ENCODE measurements at places on chromosomes 3 and 15.

DNA sequence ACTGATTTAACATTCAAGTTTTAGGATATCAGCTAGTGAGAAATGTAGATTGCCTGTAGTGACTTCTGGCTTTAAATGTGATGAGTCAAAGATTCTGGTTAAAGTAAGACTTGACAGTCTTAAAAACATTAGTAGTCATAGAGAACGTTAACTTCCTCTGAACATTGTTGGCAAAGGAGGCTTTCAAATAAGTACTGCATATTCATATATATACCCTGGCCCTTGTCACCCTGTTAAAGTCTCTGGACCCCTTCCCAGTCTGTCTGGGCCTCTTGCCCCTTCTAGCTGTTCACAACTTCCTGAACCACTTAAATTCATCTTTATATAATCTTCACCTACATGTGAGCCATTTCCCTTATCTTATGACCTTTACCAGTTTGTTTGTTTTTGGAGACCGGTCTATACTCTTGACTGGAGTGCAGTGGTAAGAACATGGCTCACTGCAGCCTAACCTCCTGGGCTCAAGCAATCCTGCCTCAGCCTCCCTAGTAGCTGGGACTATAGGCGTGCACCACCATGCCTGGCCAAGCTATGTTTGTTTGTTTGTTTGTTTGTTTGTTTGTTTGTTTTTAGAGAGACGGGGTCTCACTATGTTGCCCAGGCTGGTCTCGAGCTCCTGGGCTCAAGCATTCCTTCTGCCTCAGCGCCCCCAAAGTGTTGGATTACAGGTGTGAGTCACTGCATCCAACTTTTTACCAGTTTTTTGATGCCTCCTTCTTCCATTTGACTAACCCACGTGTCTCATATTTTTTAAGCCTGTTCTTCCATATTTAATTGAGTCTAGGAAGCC, 64.4 kb upstream of the CRTC3 start:
- no peak for DNase-seq
- H3K36me3 ChIP-seq = peaks cover 82% of the 10 kb centered on the region
- no peak overlapping the region for H3K4me3 ChIP-seq
- H3K4me1 ChIP-seq = peaks cover 38% of the 10 kb centered on the region

DNA sequence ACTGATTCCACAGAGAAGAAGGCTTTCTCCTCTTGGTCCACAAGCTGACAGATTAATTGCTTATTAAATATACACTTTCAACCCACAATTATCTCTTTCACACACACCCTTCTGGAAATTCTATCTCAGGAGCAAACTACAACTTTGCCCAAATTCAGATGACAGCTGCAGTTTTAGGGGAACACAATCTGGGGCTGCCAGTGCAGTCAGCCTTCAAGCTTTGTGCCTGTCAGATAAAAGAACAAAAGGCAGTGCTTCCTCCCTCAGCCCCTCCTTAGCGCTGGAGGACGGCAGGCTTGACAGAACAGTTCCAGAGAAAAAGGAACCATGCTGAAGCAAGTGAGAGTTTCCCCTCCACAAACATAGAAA, 99.6 kb downstream of the TMCC1 start:
- H3K4me3 ChIP-seq = peak overlapping the region; percentile 1
- DNase-seq = no peak

- H3K27me3 ChIP-seq = peaks cover 39% of the 10 kb centered on the region
- no peak for DNase-seq
- H3K4me1 ChIP-seq = peaks cover 20% of the 10 kb centered on the region
- H3K27ac ChIP-seq = no peak overlapping the region
- peak overlapping the region; percentile 62 for H3K4me3 ChIP-seq
- no peaks in the 10 kb centered on the region for H3K36me3 ChIP-seq
Measured at GRCh38 chr15:51267703-51268083, 70.7 kb downstream of the CYP19A1 start.

GRCh38 chr3:169640467-169641148, 22.9 kb downstream of the MECOM start:
- DNase-seq = no peak
- H3K4me3 ChIP-seq = no peak overlapping the region
- H3K36me3 ChIP-seq = no peaks in the 10 kb centered on the region
- H3K27ac ChIP-seq = no peak overlapping the region
- H3K4me1 ChIP-seq = no peaks in the 10 kb centered on the region
- H3K27me3 ChIP-seq = no peaks in the 10 kb centered on the region

DNA sequence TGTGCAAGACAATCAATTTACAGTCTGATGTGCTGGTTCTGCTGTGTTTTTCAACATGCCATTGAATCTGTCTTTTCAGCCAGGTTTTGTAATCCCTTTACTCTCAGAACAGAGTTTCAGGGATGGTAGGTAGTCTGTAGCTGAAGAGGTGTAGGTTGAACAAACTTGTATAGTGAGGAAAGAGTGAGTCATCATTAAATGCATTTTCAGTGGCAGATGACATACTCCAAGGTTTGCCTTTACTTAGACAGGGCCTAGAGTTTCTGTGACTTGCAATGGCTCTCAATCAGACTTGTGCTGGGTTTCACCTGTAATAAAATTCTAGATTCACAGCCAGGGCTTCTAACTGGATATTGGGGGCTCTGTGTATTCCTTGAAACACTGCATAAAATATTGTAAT, 94.6 kb downstream of the CYP19A1 start:
- H3K4me3 ChIP-seq = no peak overlapping the region
- no peaks in the 10 kb centered on the region for H3K36me3 ChIP-seq
- DNase-seq = no peak
- H3K4me1 ChIP-seq = no peaks in the 10 kb centered on the region
- H3K27me3 ChIP-seq = peaks cover 14% of the 10 kb centered on the region

DNA sequence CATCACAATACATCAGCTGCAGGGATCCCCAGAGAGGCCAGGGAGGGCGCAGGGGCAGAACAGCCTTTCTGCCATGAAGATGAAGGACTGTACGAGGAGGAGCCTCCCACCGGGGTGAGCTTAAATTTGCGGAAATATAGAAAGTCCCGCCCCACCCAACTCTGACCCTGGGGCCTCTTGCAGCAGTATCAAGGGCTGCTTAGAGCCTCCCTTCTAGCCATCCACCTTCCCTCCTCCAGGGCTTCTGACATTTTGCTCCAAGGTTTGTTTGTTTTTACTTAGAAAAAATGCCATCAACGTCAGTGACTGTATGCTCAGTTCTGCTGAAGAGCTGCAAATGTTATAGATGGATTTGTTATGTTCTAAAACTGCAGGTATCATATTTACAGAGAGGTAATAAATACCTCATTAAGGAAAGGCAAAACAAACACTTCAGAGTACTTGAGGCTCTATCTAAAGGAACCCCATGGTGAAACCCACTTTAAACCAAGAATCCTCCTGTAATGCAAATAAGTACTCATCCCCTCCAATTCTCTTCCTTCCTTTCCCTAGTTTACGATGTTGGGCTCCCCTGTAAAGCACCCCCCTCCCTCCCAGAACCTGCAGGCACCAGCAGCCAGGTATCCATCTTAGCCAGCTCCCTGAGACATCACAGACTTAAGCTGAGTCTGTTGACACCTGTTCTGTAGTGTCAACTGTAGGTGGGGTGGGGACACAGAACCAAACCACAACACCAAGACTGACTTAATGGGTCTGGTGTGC, 30.5 kb downstream of the RFTN1 start:
- H3K27me3 ChIP-seq = no peaks in the 10 kb centered on the region
- H3K4me3 ChIP-seq = no peak overlapping the region
- DNase-seq = no peak
- H3K36me3 ChIP-seq = peaks cover 29% of the 10 kb centered on the region
- H3K4me1 ChIP-seq = peaks cover 77% of the 10 kb centered on the region

DNA sequence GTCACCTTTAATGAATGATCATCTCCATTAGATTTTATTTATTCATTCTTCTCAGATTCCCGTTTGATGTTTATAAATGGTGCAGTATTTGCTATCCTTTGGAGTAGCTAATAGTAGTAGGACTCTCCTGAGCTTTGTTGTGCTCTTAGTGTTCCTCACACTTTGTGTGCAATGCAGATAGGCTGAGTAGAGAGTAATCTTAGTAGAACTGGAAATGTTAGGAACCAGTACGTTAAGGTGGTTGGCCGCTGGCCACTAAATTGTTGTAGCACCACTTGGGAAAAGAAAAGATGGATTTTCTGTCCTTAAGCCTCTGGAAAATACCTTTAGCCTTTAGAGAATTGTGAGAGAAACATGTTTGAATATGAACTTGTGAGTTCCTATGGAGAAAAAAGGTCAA, 19.9 kb upstream of the EBLN2 start:
- DNase-seq = no peak
- no peaks in the 10 kb centered on the region for H3K36me3 ChIP-seq
- H3K4me3 ChIP-seq = no peak overlapping the region
- H3K27me3 ChIP-seq = no peaks in the 10 kb centered on the region

GRCh38 chr15:55277116-55277564, 12.5 kb downstream of the RAB27A start:
- H3K4me3 ChIP-seq = no peak overlapping the region
- H3K36me3 ChIP-seq = no peaks in the 10 kb centered on the region
- H3K27me3 ChIP-seq = no peaks in the 10 kb centered on the region
- no peaks in the 10 kb centered on the region for H3K4me1 ChIP-seq
- no peak overlapping the region for H3K27ac ChIP-seq

DNA sequence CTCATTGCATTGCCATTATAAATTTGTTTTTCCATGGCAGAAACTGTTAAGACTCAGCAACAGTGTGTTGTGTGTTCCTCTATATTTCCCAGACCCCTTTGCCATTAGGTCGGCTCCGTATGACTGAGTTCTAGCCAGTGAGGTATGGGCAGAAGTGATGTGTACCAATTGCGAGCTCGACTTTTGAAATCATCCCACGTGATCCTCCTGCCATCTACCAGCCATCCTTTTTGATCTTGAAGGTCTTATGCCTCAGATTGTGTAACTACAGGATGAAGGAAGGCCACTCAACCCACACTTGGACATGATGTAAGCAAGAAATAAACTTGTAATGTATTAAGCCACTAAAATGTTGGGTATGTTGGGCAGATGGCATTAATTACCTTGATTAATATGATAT, 562.3 kb downstream of the PDCD6IP start:
- H3K4me3 ChIP-seq = no peak overlapping the region
- H3K4me1 ChIP-seq = no peaks in the 10 kb centered on the region
- no peaks in the 10 kb centered on the region for H3K27me3 ChIP-seq
- H3K27ac ChIP-seq = no peak overlapping the region
- no peak for DNase-seq

DNA sequence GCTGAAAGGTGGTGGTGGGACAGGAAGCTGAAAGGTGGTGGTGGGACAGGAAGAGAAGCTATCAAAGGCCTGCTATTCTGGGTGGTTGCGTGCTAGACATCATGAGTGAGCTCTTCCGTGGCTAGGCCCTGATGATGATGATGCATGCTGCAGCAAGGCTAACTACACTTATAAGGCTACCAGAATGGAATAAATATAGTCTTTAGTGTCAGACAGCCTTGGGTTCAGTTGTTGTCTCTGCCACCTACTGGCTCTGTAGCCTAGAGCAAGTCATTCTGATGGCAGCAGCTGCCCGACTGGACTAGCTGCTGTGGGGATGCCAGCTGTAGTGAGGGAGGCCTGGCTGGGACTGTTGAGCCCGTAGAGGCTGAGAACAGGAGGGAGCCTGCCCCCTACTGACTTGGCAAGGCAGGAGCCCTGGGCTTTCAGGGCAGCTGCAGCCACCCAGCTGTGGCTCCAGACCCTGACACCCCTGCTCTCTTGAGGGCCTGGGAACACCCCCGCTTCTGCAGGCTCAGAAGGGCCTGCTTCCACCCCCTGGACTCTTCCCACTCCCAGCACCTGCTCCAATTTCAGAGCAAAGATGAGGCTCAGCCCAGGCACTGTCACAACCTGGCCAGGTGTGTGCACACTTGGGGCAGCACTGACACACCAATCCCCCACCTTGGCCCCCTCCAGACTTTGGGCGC, 21.4 kb upstream of the ZBED2 start:
- H3K27me3 ChIP-seq = no peaks in the 10 kb centered on the region
- no peak overlapping the region for H3K27ac ChIP-seq
- H3K36me3 ChIP-seq = no peaks in the 10 kb centered on the region
- no peak for DNase-seq
- no peaks in the 10 kb centered on the region for H3K4me1 ChIP-seq
- H3K4me3 ChIP-seq = no peak overlapping the region

- no peak overlapping the region for H3K27ac ChIP-seq
- DNase-seq = no peak
- no peaks in the 10 kb centered on the region for H3K4me1 ChIP-seq
- no peaks in the 10 kb centered on the region for H3K27me3 ChIP-seq
- no peak overlapping the region for H3K4me3 ChIP-seq
- no peaks in the 10 kb centered on the region for H3K36me3 ChIP-seq
Measured at GRCh38 chr15:96160800-96161199, 169.7 kb upstream of the NR2F2 start.

GRCh38 chr3:23575697-23576096, 230.1 kb upstream of the UBE2E1 start:
- no peaks in the 10 kb centered on the region for H3K27me3 ChIP-seq
- H3K4me3 ChIP-seq = no peak overlapping the region
- no peak for DNase-seq
- H3K36me3 ChIP-seq = no peaks in the 10 kb centered on the region
- H3K4me1 ChIP-seq = no peaks in the 10 kb centered on the region
- no peak overlapping the region for H3K27ac ChIP-seq

DNA sequence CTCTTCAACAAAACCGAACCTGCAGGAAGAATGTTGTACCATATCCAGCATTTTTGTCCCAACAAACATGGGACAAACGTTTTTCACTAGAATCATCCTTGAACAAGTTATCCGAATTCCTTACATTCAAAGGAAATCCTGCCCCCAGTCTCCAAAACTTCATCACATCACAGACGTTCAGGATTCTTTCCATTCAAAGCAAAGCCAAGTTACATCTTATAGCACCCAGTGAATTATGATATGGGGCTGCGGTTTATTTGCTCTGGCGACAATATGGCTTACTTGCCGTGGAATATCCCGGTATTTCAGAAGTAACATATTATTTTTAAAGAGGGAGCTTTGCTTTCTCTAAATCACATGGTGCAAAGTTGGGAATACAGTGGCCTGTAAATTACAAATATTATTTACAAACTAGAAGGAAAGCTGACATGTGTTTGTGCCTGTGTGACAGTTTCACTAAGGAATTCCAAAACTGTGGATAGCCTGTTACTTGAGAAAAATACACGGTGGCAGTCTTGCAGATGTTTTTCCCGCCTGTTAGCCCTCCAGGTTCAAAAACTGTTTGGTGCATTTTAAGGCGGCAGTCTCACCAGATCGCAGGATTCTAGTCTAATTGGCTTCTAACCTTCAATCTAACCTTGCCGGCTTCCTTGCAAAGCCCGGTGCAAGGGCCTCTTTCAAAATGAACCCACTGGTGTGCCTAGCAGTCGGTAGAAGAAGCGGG, 736 bp upstream of the MBNL1 start:
- H3K4me3 ChIP-seq = peak overlapping the region; percentile 83
- no peak for DNase-seq
- H3K4me1 ChIP-seq = peaks cover 66% of the 10 kb centered on the region
- peak overlapping the region; percentile 98 for H3K27ac ChIP-seq

- H3K27ac ChIP-seq = no peak overlapping the region
- H3K4me3 ChIP-seq = no peak overlapping the region
- no peak for DNase-seq
- no peaks in the 10 kb centered on the region for H3K36me3 ChIP-seq
Measured at GRCh38 chr3:85726241-85726640, 767.5 kb downstream of the CADM2 start.

GRCh38 chr3:39284457-39284881, 4.6 kb upstream of the CX3CR1 start:
- DNase-seq = no peak
- no peaks in the 10 kb centered on the region for H3K36me3 ChIP-seq
- no peaks in the 10 kb centered on the region for H3K4me1 ChIP-seq
- H3K4me3 ChIP-seq = no peak overlapping the region
- H3K27me3 ChIP-seq = no peaks in the 10 kb centered on the region
